NAMALWA (cell line): ENCODE measurements at places on chromosomes 4 and X.

DNA sequence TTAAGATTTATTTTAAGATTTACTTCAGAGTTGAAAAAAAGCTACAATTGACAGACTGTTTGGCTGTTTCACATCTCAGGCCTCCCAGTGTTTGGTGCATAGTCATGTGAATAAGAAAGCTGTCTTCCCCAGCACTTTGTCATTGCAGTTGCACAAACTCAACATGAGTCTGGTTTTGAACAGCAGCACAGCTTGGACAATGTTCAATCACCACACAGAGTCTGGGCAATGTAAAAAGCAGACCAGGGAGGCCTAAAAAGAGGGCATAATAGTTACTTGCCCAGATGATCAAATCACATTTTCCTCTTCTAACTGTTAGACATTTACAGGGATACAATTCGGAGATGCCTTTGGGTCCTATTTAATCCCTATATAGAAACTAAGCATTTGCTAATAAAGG, 1055.0 kb downstream of the RPA4 start:
- DNase-seq, result no peak

DNA sequence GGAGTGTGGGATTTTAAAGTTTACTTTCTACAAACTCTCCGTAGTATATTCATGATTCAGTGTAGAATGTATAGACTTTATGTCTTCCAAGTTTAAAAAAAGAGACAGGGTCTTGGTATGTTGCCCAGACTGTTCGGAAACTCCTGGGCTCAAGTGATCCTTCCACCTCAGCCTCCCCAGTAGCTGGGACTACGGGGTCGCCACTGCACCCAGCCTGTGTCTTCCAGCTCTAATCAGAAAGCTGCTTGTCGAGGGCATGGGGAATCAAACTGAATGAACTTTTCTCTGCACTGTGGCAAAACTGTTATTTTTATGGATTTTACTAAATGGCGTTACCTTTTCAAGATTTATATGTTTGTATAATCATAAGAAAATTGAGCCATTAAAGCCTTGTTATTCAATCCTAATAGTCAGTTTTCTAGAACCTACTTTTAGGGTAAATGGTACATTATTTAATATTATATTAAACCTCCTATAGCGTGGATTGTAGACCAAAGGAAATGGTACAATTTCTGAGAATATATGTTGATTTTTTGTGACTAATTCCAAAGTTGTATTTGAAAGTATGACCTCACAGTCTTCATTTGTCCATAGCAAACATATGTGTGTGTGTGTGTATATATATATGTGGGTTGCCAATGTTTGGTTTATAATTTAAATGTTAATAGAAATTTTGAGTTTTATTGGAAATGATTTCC, 1.1 kb downstream of the BLOC1S4 start:
- DNase-seq, result no peak

GRCh38 chr4:142278171-142278570, 567.9 kb downstream of the INPP4B start:
- DNase-seq, result no peak

GRCh38 chr4:173174594-173175012, 6.0 kb downstream of the GALNT7 start:
- DNase-seq, result no peak

DNA sequence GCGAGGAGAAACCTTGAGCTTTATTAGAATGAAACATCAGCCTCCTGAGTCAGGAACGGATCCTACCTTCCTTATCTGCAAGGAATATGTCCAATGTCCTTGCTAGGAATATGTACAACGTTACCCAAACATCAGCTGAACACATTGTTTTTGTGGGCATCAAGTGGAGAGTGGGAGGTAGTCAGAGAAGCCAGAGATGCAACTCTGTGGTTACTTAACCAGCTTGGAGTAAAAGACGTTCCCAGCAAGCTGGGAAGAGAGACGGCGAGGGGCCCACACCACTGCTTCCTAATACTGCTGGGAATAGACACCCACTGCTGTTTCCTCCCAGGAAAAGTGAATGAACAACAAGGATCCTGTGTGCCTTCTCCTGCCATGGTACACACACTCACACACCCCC, 74.4 kb upstream of the PLAC1 start:
- no peak for DNase-seq

- no peak for DNase-seq
These were observed 24.8 kb downstream of the SPRY1 start for GRCh38 chr4:123421227-123421936.

DNA sequence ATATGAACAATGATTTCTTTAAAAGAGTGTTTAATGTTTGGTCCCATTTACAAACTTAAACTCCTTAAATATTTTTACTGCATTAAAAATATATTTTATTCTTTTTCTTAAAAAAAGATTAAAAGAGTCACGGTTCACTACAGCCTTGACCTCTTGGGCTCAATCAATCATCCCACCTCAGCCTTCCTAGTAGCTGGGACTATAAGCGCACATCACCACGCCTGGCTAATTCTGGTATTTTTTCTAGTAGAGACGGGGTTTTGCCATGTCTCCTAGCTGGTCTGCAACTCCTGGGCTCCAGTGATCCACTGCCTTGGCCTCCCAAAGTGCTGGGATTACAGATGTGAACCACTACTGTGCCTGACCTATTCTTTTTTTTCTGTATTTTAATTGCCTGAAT, 104.7 kb upstream of the TLR2 start:
- DNase-seq, result no peak

DNA sequence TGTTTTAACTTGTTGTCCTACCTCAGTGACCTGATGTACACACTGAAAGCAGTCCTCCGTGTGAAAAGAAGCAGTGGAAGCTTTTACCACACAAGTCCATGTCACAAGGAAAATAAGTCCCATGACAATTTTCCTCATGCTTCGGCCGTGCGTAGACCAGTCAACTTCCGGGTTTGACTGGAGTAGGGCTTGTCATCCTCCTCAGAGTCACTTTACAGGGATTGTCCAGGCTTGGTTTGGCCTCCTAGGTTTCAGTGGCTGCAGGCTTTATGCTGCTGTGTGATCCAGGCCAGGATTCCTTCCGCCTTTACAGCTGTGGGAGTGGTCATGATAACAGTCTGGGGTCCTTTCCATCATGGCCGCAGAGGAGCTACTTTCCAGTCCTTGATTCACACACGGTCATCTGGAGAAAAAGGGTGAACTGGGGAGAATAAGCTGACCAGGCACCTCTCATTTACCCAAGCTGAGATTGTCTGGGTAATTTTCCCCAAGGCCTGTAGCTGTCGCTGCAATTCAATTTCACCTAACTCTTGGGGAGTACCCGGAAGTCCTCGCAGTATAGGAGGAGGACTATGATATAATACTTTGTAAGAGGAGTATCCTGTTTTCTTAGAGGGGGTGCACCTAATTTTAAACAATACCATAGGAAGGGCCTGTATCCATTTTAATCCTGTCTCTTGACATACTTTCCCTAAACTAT, 206.1 kb upstream of the KLF8 start:
- DNase-seq, result no peak

DNA sequence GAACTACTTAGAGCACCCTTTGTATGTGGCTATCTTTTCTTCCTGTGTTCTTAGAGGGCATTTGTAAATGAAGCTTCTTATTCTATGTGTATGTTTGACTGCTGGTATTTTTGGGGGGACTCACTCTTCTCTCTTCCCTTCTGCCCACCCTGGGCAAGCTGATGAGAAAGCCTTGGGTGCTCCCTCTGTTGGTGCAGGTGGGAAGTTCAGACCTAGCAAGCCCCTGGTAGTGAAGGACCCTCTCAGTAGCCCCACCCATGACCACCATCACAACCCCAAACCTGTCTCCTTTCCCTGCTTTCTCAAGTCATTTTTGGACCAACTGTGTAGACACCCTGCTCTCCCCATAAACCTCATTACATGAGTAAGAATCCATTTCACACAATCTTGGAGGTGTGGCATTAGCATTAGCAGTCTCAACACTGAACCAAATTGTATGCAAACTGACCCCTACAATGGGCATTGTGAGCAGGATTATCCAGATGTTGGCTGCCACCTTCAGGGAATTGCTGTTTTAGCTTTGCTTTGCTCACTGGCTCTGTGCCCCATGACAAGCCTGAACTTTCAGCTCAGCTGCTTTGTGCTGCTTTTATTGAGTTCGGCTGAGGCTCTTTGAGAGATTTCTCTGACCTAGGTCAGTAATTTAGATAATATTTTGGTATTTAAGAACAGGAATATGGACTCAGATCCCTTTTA, 27.9 kb downstream of the TRIM61 start:
- peak; percentile 49 for DNase-seq

- DNase-seq, result no peak
These were observed 182.2 kb upstream of the KCNIP4 start for GRCh38 chr4:22130741-22131140.

- DNase-seq, result no peak
These were observed 228.2 kb downstream of the FBXW7 start for GRCh38 chr4:152307669-152308068.

DNA sequence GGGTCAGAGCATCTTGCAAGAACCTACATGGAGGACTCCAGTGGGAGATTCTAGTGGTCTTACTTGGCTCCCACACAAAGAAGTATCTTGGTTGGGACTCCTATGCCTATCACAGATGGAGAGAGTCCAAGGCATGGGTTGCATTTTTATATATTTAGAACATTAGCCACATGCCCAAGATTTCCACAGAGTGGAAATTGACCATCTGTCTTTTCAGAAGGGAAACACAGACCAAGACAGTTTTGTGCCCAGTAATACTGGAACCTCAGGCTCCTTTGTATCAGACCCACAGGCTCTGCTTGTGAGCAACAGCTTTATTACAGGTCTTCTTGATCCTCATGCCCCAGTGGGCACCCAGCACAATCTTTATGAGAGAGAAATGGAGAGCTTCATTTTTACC, 43.6 kb downstream of the PAGE2 start:
- DNase-seq, result no peak

- no peak for DNase-seq
These were observed 6.8 kb upstream of the CDKL2 start for GRCh38 chr4:75637176-75637575.

GRCh38 chrX:42079968-42080367, 156.6 kb upstream of the CASK start:
- DNase-seq, result no peak

DNA sequence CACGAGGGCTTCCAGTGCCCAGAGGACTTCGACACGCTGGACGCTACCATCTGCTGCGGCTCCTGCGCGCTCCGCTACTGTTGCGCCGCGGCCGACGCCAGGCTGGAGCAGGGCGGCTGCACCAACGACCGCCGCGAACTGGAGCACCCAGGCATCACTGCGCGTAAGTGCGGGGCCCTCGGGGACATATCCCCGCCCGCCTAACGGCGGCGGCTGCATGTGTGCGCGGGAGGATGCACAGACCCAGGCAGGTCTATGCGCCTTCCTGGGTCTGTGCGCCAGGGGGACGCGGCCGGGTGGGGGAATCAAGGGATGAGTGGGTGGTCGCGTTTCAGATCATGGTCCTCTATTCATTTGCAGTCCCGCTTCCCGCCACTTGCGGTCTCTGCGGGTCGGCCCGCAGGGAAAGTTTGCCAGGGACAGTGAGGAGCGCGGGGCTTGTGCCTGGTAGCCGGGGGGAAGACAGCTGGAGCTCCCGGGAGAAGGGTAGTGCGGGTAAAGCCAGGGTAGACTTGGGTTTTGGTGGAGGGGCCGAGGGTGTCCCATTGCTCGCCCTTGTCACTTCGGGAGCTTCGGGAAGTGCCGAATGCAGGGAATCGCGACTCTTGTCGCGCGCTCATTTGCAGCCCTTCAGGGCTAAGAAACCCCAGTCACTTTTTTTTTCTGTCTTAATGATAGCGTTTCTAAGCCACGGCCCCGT, 1.0 kb downstream of the SHISA3 start:
- DNase-seq, result no peak

DNA sequence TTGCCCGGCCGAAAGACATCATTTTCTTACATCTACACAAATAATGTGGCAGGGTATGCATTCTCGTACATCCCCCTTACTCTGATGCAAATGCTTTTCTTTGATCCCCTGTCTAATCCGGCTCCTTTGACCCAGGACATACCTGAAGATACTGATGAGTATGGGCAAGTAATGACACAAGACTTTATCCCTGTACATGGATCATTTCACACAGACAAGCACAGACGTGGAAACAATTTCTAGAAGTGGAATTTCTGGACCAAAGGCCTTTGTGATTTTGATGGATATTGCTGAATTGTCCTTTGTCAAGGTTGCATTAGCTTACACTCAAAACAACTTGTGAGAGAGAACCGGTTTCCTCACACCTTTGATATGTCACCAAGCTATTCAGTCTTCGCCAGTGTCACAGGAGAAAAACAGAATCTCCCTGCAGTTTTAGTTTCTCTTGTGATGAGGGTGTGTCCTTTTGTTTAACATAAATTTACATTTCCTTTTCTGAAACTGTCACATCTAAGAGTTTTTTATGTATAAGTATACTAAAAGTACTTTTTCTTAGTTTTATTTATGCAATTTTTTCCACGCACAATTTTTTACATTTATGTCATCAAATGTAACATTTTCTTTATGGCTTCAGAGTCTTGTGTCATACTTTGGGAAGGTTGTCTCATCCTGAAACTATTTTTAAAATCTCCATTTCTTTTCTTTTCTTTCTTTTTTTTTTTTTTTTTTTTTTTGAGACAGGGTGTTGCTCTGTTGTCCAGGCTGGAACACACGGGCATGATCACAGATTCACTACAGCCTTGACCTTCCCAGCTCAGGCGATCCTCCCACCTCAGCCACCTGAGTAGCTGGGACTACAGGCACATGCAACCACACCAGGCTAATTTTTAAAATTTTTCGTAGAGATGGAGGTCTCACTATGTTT, 25.2 kb downstream of the RWDD4 start:
- DNase-seq, result no peak

DNA sequence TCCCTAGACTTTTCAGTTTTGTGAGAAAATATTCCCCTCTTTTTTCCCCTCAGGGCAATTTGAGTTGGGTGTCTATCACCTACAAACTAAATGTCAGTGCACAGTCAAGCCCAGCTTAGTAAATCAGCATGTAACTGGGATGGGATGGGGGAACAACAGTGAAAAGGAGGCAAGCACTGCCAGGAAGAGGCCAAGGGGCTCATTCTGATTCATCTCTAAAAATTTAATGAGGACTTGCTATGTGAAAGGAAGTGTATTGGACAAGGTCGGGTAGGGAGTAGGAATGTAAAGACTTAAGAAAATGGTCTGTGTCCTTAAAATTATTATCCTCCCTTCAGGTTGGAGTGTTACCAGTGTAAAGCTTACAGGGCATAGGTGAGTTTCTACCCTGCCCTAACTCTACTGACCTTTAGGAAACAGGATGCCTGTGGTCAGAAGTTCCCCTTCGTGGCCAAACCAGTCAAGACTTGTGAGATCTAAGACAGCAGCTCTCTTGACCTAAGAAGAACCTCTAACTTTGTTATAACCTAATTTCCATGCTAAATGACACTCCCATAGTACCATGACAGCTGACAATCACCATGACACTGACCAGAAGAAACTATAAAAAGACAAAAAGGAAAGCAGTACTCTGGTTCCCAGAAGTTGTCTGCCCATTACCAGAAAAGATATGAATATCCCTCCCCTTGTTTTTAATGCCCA, 194.4 kb upstream of the LDB2 start:
- no peak for DNase-seq

GRCh38 chrX:43909141-43909540, 26.9 kb upstream of the MAOB start:
- no peak for DNase-seq

GRCh38 chr4:158219623-158220022, 9.3 kb downstream of the TMEM144 start:
- no peak for DNase-seq
